Hindlimb muscle (tissue), 1 donor: ENCODE measurements at places on chromosomes 2 and 18. TPM values are rescaled to one million over a fixed set of nuclear protein-coding genes. Genes with fewer than 3 reads are reported as not detected.

The IL1F10 gene
- polyA plus RNA-seq: not detected

The ALK gene
- polyA plus RNA-seq: 0.18 TPM

The TNFAIP6 gene
- 9.0 TPM for polyA plus RNA-seq

The POTEF gene
- polyA plus RNA-seq: 0.06 TPM

- DNase-seq: no peak
These were observed 2.9 kb downstream of the RETREG2 start for GRCh38 chr2:219180961-219181360.

DNA sequence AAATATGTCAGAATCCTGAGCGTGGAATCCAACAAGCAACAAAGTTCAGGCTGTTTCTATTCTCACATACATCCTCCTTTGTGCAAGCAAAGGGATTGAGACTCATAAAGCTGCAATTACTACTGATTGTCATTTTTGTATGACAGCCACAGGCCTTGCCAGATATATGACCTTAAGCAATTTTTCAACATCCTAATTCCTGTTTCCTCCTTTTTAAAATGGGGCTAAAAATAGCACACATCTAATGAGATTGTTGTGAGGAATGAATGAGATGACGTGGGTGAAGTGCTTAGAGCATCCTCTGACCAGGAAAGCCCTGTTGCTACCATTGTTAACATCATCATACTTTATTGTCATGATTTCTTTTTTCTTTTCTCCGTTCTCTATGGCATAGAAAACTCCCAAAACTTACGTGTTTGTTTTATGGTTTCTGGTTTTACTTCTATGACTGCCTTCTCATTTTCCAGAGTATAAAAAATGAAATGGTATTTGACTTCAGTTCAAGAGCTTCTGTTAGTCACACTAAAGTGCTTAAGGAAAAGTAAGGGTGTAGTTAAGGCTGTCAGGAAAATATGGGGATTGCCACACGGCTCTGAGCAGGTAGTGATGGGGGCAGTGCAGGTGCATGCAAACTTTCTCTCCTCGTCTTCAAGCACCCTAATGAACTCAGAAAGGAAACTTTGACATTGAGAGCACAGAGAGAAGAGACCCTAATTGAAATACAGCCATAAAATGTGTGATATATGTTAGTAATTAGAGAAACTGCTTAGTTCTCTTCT lies 590.6 kb upstream of the NETO1 start:
- DNase-seq: peak; percentile 3

GRCh38 chr2:201546576-201546975 lies 95.0 kb downstream of the STRADB start:
- peak; percentile 11 for DNase-seq

DNA sequence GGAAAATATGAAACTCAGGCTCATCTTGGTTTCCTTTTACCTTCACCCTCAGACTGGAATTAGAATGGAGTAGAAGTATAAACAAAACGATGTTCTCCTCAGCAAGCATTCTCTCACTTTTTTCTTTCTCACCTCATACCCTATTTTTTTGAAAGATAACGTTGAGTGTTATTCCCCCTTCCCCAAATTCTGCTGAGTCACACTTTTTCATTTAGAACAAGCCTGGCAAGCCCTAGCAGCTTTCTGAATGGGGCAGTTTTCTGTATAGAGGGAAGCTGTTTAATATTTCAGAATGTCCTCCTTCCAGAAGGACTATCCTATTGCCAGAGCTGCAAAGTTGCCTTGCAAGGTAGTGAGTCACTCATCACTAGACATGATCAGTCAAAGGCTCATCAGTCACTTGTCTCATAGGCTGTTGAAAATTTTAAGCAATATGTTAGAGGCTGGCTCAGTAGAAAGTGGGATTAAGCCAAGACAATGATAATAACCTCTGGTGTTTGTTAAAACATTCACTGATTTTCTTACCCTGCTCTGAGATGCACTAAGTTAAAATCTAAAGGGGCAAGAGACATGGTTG lies 416.1 kb downstream of the RNF144A start:
- DNase-seq: no peak
